Activated CD4-positive, CD25-positive, alpha-beta regulatory T cell (primary cell): ENCODE measurements at places on chromosomes 13 and 19.

GRCh38 chr13:108629181-108629752 is at the start of gene MYO16:
MYO16 (plus strand) TSS chr13:108629611; CDS start chr13:108629845, 234 bp downstream.
- no peak for DNase-seq

- DNase-seq: no peak
These were observed 4.3 kb upstream of the SLITRK5 start for GRCh38 chr13:87666831-87667230.

- DNase-seq: no peak
These were observed at the start of gene BST2 for GRCh38 chr19:17405250-17406045. BST2 (minus strand) TSS chr19:17405630; CDS start chr19:17405575, 55 bp downstream.

GRCh38 chr13:76579701-76580100 is 306.5 kb downstream of the KCTD12 start:
- DNase-seq: no peak

DNA sequence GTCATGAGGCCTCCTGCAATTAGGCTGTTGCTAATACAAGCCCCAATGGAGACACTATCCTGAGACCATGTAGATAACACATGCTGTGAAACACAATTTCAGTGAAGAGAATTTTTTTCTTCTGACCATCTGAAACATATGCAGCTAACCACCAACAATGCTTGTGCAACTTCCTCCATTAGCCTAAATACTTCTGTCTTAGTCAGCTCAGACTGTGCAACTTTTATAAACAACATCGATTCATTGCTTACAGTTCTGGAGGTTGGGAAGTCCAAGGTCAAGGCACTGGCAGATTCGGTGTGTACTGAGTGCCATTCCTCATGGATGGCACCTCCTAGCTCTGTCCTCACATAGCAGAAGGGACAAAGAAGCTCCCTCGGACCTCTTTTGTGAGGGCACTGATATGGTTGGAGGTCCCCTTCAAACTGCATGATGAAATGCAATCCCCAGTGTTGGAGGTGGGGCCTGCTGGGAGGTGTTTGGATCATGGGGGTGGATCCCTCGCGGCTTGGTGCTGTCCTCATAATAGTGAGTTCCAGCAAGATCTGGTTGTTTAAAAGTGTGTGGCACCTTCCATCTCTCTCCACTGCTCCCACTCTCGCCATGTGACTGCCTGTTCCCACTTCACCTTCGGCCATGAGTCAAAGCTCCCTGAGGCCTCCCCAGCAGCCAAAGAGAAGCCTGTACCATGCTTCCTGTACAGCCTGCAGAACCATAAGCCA is 27.7 kb downstream of the STK24 start:
- DNase-seq: no peak

- DNase-seq: no peak
These were observed 748 bp downstream of the LMNB2 start for GRCh38 chr19:2455851-2456570.
